Smooth muscle cell of trachea (primary cell): ENCODE measurements at places on chromosomes 1 and 21. TPM values are rescaled to one million over a fixed set of nuclear protein-coding genes. Genes with fewer than 3 reads are reported as not detected.

The RGS18 gene
- total RNA-seq: not detected in 2 replicates

The RNF223 gene
- total RNA-seq: 0.15 TPM in 1 of 2 replicates, not detected in the other

The SPRR3 gene
- total RNA-seq: not detected in 2 replicates

The UBXN10 gene
- under 0.01 TPM in 2 replicates for total RNA-seq

The F13B gene
- total RNA-seq: not detected in 2 replicates

The NBPF15 gene
- total RNA-seq: 35.9 and 50.4 TPM in 2 replicates

The PLA2G2A gene
- not detected in 2 replicates for total RNA-seq

The SZT2 gene
- total RNA-seq: 30.7 and 36.2 TPM in 2 replicates

The SELL gene
- total RNA-seq: 0.15 and 0.50 TPM in 2 replicates

The OLFML2B gene
- total RNA-seq: 7.1 and 31.3 TPM in 2 replicates

The NMNAT2 gene
- under 0.01 and 0.83 TPM in 2 replicates for total RNA-seq

The ADIPOR1 gene
- total RNA-seq: 71.6 and 101 TPM in 2 replicates

The CCDC24 gene
- total RNA-seq: 3.6 and 3.8 TPM in 2 replicates

The IQGAP3 gene
- 3.8 and 50.3 TPM in 2 replicates for total RNA-seq

The GPR52 gene
- 0.50 and 1.5 TPM in 2 replicates for total RNA-seq

The GPR25 gene
- total RNA-seq: not detected in 2 replicates

The TDRD5 gene
- not detected in 2 replicates for total RNA-seq

The BARHL2 gene
- not detected in 2 replicates for total RNA-seq

The SMPDL3B gene
- total RNA-seq: 0.17 TPM in 1 of 2 replicates, not detected in the other

The ADPRS gene
- total RNA-seq: 26.5 and 27.6 TPM in 2 replicates

The KIF17 gene
- total RNA-seq: 1.5 and 4.1 TPM in 2 replicates

The KRTAP21-2 gene
- total RNA-seq: not detected in 2 replicates

The LCE2C gene
- not detected in 2 replicates for total RNA-seq

The PLEKHN1 gene
- total RNA-seq: 0.33 and 0.58 TPM in 2 replicates

The AMY1B gene
- total RNA-seq: not detected in 2 replicates

The TFF2 gene
- not detected in 2 replicates for total RNA-seq

The AGPAT3 gene
- 61.7 and 67.3 TPM in 2 replicates for total RNA-seq

The BEND5 gene
- total RNA-seq: 0.17 TPM in 1 of 2 replicates, not detected in the other

The TNFSF4 gene
- 0.87 and 1.2 TPM in 2 replicates for total RNA-seq

The BTG2 gene
- 8.7 and 46.8 TPM in 2 replicates for total RNA-seq

The OR6P1 gene
- total RNA-seq: not detected in 2 replicates

The SLAMF6 gene
- total RNA-seq: not detected in 2 replicates

The HSD11B1 gene
- total RNA-seq: 22.5 and 28.8 TPM in 2 replicates

The CACNA1S gene
- total RNA-seq: not detected in 2 replicates

The AMY1A gene
- total RNA-seq: not detected in 2 replicates

The MAP3K21 gene
- 0.66 and 0.73 TPM in 2 replicates for total RNA-seq

The DDI2 gene
- 14.5 and 19.0 TPM in 2 replicates for total RNA-seq

The CRP gene
- total RNA-seq: not detected in 2 replicates

The WDR64 gene
- not detected in 2 replicates for total RNA-seq
